ENCODE measurements at places on chromosomes 5 and 9.

- DNase-seq, result no peak
Observed at GRCh38 chr5:134083517-134083916, 31.0 kb upstream of the TCF7 start.

GRCh38 chr5:41256400-41256799 lies 43.1 kb upstream of the C6 start:
- no peak for DNase-seq

- DNase-seq, result no peak
Observed at GRCh38 chr9:70941191-70941590, 180.2 kb downstream of the TRPM3 start.

DNA sequence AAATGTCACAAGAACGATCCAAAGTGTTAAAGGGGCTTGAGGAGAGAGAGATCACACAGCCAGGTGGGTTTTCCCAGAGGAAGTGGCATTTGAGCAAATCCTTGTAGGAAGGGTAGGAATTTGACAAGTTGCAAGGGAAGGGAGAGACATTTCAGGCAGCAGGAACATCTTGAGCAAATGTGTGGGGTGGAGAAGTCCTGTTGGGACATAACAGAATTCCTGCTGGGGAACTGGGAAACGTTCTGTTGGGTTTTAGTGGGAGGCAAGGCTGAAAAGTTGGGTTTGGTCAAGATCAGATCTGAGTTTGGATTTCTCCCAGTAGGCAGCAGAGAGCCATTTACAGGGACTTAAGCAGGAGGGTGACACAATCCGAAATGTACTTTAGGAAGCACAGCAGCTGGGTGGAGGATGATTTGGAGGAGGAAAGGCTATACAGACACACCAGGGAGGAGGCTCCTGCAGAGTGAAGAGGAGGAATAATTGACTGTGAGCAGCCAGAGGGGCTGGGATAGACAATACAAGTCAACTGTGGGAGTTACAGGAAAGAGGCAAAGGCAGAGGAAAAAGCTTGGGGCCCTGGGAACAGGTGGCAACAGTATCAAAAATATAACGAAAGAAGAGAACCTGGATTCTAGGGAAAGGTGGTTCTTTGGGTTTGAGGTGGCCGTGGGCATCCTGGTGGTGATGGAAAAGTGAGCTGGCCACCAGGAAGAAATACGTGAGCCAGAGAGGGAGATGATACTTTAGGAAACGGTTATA lies 3.1 kb upstream of the ZSWIM6 start:
- no peak for DNase-seq

- no peak for DNase-seq
Observed at GRCh38 chr5:92761585-92761984, 819.4 kb downstream of the NR2F1-AS1 start.

- DNase-seq, result no peak
Observed at GRCh38 chr5:146622391-146622790, 106.4 kb upstream of the GPR151 start.

- no peak for DNase-seq
Observed at GRCh38 chr9:91127653-91128052, 234.1 kb downstream of the AUH start.

DNA sequence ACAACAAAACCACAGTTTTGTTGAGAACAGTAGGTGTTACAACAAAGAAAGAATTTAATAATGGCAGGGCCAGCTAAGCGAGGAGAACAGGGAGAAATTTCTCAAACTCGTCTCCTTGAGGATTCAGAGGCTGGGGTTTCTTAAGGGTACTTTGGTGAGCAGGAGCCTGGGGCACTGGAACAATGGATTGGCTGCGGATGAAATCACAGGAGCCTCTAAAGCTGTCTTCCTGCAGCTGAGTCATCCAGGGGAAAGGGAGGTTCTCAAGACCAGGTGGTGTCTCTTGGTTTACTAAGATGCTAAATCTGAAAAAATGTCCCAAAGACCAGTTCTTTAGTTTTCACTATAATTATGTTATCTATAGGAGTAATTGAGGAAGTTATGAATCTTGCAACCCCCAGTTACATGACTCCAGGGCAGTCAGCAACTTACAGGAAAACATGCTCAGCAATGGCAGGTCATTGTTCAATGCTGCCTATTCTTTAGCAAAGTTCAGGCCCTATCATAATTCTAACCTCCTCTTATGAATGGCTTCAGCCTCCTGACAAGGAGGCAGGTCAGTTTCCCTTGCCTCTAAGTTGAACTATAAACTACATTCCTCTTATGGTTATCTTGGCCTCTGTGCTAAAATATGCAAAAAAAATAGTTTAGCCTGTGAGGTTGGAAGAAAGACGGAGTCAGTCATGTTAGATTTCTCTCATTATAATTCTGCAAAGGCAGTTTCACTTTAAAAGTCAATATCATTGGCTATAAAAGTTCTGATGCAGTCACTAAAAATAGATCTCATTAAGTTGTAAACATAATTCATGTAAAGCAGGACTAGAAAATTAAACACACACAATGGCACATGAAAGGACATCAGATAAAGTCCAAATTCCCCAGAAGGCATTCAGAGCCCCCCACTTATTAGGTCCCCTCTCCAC lies 63.3 kb upstream of the CKS2 start:
- no peak for DNase-seq

DNA sequence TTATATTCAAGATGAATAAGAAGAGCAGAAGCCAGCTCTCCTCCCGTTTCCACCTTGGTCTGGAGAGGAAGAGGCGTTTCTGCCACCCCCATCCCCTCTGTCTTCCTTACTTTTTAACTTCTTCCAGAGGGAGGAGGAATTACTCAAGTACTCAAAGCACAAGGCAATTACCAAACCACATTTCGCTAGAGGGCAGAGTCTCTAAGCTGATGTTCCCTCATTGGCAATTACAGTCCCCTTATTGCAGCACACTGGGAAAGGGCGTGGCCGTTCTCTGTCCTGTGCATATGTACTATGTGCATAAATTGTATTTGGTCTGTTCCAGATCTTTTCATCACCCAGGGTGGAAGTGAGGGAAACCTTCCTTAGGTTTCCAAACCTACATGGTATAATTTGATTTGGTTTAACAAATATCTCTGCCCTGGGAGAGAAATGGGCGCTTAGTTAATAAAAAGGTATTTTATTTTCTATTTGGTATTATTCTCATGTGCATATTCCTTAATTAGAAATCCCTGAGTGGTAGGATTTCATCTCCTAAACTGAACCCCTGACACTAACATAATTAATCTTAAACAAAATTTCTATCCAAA lies 29.8 kb upstream of the ALDOB start:
- no peak for DNase-seq
